Forelimb muscle (tissue), 1 donor: ENCODE measurements at places on chromosomes 5 and 9.
A peak's percentile ranks its signal among the peaks of the same experiment; 100 is the strongest.

GRCh38 chr5:137275083-137275482 lies 224.0 kb downstream of the SPOCK1 start:
- DNase-seq, result no peak

- no peak for DNase-seq
These were observed 45.4 kb downstream of the RCL1 start for GRCh38 chr9:4838189-4838546.

DNA sequence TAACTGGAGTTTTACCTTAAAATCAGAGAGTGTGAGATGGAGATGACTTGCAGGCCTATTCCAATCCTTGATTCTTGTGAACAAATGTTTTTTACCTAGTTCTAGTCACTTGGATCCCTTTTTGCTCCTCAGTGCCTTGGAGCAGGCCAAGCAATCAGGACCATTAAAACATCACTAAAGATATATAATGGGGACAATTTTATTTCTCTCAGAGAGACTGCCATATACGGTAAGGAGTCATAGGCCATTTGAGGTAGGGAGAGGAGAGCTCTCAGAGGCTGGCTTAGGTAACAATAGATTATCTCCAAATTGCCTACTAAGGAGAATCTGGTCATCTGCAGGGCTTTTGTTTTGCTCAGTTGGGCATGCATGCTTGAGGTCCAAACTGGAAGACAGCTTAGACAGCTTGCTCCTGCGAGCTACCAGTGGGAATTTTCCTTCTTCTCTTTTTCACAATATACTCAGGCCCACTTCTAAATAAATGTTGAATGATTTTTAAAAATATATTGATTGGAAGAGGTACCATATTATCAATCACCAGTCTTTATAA lies 44.0 kb downstream of the FREM1 start:
- DNase-seq, result no peak

GRCh38 chr5:67404256-67405100 lies 207.9 kb upstream of the CD180 start:
- DNase-seq, result no peak

DNA sequence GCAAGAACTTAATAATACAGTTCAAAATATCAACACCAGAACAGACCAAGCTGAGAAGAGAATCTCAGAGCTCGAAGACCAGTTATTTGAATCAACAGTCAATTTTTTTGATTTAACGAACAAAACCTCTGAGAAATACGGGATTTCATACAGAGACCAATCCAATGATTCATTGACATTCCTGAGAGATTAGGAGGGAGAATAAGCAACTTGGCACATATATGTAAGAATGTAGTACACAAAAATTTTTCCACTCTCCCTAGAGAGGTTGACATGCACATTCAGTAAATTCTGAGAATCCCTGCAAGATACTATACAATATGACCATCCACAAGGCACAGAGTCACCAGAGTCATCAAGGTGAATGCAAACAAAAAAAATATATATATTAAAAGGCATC lies 1577.3 kb upstream of the C9orf72 start:
- no peak for DNase-seq

GRCh38 chr9:89606624-89607311 lies 2.0 kb downstream of the GADD45G start:
- no peak for DNase-seq

DNA sequence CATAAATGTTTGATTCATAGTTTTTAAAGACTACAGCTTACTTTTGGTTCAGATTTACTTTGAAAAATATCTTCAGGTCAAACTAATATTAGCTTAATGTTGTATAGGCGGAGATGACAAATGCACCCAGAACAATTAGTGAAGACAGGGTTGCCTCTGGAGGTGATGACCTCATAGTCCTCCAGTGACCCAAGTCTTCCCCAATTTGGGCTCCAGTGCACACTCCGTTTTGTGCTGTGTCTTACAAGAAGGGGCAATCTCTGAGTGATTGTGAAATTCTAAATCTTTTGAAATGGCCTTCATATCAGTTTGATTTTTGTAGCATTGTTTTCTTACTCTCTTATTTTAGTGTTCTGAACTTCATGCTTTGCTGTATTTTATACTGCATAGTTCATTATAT lies 57.6 kb downstream of the DENND4C start:
- no peak for DNase-seq

- DNase-seq, result no peak
These were observed 128.8 kb downstream of the FER start for GRCh38 chr5:108876451-108876850.

GRCh38 chr9:120652934-120653333 lies 61.3 kb downstream of the MEGF9 start:
- DNase-seq, result no peak

GRCh38 chr9:91178281-91179236 lies 183.2 kb downstream of the AUH start:
- DNase-seq, result no peak

- no peak for DNase-seq
These were observed 25.8 kb upstream of the LECT2 start for GRCh38 chr5:135980620-135981019.

DNA sequence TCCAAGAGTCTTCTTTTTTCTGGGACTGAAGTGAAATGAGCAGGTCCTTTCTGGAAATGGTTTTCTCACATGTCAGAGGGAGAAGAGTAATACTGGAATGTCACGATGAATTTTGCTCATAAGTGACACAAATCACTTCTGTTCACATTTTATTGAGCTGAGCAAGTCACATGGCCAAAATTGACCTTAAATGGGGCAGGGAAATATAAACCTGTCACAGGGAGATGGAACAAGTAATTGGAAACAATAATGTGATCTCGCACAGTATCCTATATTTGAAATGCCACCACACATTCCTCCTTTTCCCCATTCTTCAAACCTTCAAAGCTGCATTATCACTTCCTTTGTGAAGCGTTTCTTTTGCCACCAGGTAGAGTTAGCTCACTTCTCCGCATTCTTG lies 25.2 kb upstream of the LIFR start:
- DNase-seq, result no peak

DNA sequence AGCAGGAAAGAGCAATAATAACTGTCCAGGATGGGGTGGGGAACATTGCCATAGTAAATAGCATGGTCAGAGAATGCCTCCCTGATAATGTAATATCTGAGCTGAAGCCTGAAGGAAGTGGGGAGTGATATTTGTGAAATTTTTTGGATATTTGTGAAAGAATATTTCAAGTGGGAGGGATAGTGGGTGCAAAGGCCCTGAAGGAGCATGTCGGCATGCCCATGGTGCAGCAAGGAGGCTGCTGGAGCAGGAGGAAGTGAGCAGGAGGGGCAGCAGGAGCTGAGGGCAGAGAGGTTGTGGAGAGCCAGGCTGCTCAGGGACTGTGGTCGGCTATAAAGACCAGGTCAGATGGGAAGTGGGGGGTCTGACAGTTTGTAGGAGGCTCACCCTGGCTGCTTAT lies 21.1 kb upstream of the PDE8B start:
- no peak for DNase-seq

- no peak for DNase-seq
These were observed 12.3 kb upstream of the MTMR12 start for GRCh38 chr5:32325062-32325461.

GRCh38 chr5:148817606-148818005 lies 8.8 kb upstream of the ADRB2 start:
- no peak for DNase-seq

- no peak for DNase-seq
These were observed 5.4 kb downstream of the ISL1 start for GRCh38 chr5:51388488-51389287.

DNA sequence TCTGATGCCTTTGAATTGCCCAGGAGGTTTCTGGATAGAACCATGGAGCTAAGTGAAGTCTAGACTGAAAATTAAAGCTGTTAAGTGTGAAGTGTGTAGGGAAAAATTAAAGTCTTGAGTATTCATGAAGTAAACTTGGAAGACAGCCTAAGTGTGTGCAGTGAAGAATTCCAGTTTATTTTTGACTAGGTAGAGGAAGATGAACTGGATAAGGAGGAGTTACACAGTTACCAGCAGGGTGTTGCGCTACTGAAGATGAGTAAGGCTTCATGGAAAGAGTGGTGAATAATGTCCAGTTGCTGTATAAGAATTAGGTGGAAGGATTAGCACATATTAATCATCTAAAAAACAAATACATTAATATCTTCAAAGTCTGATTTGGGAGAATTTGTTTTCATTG lies 5.7 kb upstream of the CHD1 start:
- DNase-seq, result no peak

DNA sequence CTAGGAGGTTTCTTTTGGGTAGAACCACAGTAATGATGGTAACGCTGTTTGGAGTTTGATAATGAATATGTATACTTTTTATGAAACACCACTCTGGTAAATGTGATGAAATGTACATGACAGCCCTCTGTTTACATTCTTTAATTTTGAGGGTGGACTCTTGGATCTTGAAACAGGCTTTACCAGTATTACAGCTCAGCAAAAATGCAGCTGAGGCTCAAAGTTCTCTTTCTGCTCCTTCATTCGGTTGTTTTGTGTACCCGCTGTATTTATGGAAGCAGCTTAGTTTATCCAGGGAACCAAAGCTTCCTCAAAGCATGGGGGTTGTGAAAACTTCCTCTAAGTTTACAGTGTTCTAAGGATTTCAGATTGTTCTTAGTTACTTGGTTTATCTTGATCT lies 11.1 kb downstream of the GAPVD1 start:
- DNase-seq, result no peak

GRCh38 chr5:124701016-124701415 lies 45.4 kb downstream of the ZNF608 start:
- DNase-seq, result no peak

DNA sequence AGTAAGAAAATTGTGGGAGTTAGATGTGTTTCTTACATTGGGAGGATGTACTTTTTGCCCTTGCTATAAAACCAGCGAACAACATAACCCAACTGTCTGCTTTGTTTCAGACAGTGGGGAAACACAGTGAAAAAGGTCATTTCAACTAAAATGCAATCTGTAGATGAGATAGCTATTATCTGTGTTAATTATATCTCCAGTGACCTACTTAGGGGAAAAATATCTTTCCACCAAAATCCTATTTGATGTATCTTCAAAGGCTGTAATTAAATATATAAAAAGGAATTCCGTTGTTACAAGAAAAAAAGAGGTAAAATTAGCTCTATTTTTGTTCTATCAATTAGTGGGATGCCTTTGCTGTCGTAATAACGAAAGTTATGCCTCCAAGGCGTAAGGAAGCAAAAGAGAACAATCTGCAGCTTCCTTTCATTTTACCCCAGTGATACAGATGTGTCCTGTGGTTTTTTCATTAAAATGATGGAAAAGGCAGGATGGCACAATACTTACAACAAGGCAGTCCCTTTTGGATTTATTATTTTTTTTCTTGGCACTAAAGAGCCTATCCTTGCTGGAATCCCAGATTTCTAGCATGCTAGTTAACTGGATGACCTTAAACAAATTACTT lies 100.9 kb downstream of the GNA14 start:
- no peak for DNase-seq

DNA sequence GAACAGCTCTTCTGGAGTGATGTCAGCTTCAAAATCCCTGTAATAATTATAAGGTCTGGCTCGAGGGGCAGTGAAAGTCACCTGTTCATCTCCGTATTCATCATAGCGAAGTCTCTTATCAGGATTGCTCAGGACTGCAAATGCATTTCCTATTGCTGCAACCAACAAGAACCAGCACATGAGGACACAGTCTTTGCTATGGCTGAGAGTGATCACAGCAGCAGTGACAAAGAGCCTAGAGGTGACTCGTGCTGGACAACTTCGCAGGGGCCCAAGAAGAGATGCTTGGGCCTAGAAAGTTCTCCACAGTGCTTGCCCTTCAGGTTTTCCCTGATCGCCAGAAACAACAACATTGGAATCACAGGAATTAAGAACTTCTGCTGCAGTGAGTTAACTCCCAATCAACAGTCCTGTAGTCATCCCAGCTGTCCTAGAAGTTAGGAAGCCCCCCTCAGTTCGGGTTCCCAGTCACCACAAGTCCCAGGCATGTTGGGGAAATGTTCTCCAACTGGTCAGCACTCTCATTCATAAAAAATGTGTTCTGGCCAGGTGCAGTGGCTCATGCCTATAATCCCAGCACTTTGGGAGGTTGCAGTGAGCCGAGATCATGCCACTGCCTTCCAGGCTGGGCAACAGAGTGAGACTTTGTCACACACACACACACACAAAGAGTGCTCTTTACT lies 13.0 kb downstream of the DNAJC18 start:
- DNase-seq, result no peak

GRCh38 chr9:99433555-99433954 lies 211.5 kb downstream of the SEC61B start:
- DNase-seq, result no peak

DNA sequence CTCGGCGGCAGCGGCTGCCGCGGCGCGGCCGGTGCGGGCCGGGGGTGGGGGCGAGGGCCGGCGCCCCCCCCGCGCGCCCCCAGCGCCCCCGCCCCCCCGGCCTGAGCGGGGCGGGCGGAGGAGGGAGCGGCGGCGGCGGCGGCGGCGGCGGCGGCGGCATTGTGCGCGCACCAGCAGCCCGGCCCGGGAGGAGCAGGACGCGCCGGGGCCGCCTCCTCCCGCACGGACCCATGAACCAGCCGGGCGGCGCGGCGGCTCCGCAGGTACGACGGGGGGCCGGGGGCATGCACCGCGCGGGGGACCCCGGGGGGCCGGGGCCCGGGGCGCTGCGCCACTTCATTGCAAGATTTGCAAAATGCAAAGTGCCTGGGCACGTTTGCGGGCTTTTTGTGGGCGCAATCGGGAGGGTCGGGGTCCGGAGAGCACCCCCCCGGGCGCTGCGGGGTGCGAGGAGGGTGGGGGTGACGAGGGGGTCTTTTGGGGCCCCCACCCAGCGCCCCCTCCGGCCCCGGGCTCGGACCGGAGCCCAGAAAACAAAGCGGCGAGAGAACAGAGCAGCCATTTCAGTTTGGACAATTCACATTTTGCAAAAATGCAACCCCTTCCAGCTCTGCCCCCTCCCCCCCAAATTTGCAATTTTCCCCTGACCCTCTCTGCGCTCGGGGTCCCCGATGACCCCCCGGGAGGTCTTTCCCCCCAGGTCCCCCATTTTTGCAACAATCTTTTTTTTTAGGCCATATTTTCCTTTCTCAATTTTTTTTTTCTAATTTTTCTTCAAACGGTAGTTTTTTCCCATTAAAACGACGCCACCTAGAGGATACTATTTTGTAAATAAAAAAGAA lies at the start of gene ZNF618:
Gene ZNF618, plus strand, starts transcription at position 159 of the 842 bp plus-strand sequence. Its CDS starts 72 bp downstream, at position 231.
- no peak for DNase-seq

GRCh38 chr5:90621848-90622247 lies 63.3 kb downstream of the ADGRV1 start:
- DNase-seq, result no peak

GRCh38 chr5:14081791-14082190 lies 61.4 kb upstream of the TRIO start:
- DNase-seq, result no peak

- DNase-seq, result peak; percentile 46
These were observed 232.5 kb downstream of the ARHGAP26 start for GRCh38 chr5:143002459-143003327.

DNA sequence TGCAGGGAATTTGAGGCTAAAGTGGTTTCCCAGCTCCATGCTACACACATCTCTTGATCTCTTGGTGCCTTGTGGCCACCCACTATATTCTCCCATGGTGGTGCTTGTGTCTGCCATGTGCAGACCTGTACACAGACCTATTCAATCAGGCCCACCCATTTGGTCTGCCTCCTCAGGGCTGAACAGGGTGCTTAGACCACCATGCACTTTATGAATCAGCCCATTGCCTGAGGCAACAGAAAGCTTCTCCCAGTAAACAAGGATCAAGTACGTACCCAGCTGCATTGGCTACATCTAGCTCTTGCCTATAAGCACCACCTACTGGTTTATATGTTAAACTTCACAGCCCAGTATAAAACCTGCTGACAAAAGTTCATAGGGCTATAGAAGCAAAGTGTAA lies 664.3 kb upstream of the EDIL3 start:
- DNase-seq, result peak; percentile 4

- no peak for DNase-seq
These were observed 133.3 kb downstream of the CACNA1B start for GRCh38 chr9:138010861-138011260.

- no peak for DNase-seq
These were observed 10.4 kb upstream of the SPINK4 start for GRCh38 chr9:33229359-33230114.
